Heart right ventricle (tissue), 16 donors: ENCODE measurements at places on chromosomes 7 and 10.

DNA sequence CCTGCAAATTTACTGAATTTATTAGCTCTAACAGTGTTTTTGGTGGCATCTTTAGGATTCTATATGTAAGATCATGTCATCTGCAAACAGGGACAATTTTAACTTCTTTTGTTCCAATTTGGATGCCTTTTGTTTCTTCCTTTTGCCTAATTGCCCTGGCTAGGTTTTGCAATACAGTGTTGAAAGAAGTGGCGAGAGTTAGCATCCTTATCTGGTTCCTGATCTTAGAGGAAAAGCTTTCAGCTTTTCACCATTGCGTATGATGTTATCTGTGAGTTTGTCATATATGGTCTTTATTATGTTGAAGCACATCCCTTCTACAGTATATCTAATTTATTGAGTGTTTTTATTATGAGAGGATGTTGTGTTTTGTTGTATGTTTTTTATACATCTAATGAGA, 301.4 kb downstream of the PTPRN2 start:
- no peak for DNase-seq

GRCh38 chr10:77636967-77637531, 559 bp downstream of the KCNMA1 start:
- DNase-seq = no peak

DNA sequence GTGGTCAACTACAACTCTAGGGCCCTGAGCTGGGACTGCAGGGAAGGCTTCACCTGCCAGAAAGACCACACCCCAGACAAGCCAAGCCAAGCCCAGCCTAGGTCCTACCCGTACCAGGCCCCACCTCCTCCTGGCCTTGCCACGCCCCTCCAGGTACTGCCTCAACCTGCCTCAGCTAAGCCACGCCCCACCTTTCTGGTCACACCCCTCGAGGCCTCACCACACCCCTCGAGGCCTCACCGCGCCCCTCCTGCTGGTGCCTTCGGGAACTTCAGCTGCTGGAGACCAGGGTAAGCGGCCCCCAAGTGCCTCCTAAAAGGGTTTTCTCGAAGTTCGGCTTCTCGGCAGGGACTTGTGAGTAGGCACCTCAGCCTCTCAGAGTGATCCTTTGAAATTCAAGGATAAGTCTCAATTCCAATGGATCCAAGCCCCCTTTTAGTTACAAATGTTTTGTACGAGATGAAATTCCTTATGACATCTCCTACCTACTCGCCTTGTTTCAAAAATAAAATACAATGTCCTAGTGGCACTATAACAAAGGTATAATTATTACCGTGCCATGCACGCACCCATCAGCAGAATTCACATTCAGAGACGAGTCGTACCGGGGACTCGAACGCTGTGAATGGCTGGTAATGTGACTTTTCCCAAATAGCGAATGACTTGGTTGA, 171.2 kb downstream of the ARHGAP21 start:
- no peak for DNase-seq

DNA sequence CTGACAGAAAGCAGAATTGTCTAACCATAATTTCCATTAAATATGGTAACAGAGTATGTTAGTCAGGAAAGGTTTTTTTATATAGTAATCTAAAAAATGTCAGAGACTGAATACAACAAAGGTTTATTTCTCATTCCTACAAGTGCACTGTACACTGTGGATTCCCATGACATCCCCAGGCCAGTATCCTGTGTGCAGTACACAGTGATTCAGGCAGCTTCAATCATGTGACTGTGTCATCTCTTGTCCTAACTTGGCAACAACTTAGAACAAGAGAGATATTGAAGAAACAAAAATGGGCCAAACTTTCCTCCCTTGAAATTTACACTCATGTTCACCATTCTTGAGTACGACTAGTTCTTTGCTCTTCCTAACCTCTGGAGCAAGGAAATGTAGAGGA, 189.8 kb upstream of the SEMA3A start:
- no peak for DNase-seq

DNA sequence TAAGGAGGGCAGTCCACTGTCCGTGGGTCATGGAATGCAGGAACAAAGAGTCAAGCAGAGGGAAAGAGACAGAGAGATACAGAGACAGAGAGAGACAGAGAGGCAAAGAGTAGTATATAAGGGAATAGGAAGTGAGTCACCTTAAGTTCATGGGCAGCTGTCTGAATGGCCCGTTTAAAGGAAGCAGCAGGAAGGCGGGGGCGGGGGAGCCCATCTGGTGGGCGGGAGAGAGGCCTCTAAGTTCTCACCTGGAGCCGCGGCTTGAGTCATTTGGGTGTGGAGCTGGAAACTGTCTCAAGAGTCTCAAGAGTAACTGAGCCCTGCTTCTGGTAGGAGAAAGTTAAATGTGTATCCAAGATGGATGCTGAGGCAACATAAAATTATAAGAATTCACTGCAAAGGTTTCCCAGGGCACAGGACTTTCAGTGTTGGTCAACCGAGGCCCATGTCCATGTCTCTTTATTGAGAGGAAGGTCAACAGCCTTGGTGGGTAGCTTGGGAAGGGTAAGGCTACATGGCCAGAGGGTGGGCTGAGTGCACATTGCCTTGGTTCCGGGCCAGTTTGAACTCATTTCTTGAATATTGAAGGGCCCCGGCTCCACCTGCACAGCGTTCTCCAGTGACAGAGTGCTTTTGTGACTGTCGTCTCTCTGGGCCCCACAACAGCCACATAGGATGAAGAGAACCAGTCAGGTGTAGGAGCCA, 85.5 kb upstream of the CACUL1 start:
- DNase-seq = no peak

GRCh38 chr7:71017602-71018001, 114.3 kb upstream of the GALNT17 start:
- DNase-seq = no peak

GRCh38 chr7:117090791-117091190, 137.5 kb downstream of the ST7 start:
- no peak for DNase-seq

DNA sequence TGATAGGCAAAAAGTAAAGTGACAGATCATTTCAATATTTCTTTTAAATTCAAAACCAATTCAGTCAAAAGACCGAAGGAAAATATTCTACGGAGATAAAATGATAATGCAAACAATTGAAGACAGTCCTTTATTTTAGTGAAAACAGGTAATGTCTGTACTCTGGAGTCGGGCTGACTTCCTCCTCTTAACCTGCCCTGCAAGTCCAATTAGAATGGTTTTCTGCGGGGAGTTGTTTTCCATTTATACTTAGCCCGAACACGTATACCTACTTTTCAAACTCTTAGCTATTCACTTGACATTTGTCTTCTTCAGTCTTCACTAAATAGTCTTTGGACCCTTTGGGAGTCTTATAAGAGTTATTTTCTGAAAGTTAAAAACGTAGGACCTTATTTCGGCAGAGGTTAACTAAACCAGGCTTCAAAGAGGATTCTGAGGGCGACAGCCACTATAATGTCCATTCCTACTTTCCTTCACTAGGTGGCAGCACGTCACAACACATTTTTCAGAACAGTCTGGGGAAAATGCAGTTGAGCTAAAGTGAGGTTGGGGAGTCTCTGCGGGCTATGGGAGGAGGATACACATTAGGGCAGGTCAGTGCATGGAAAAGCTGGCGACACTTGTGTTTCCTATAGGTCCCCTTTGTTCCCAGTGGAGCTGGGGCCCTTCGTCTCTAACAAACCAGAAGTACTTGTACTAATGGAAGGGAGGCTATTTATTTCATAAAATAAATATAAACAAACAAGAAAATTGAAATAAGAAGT, 472.0 kb downstream of the KCNMA1 start:
- DNase-seq = peak; percentile 14
